Neural crest cell (in vitro differentiated cells): ENCODE measurements at places on chromosomes 12 and 14. TPM values are rescaled to one million over a fixed set of nuclear protein-coding genes. Genes with fewer than 3 reads are reported as not detected.

GRCh38 chr14:102571043-102571442, 21.4 kb upstream of the RCOR1 start:
- H3K36me3 ChIP-seq = no peaks in the 10 kb centered on the region
- no peak for DNase-seq
- no peak overlapping the region for H3K27ac ChIP-seq

GRCh38 chr14:101117543-101117942, 214.0 kb upstream of the RTL1 start:
- H3K4me3 ChIP-seq = no peak overlapping the region
- H3K27ac ChIP-seq = no peak overlapping the region
- no peaks in the 10 kb centered on the region for H3K36me3 ChIP-seq
- DNase-seq = no peak
- H3K27me3 ChIP-seq = no peaks in the 10 kb centered on the region

DNA sequence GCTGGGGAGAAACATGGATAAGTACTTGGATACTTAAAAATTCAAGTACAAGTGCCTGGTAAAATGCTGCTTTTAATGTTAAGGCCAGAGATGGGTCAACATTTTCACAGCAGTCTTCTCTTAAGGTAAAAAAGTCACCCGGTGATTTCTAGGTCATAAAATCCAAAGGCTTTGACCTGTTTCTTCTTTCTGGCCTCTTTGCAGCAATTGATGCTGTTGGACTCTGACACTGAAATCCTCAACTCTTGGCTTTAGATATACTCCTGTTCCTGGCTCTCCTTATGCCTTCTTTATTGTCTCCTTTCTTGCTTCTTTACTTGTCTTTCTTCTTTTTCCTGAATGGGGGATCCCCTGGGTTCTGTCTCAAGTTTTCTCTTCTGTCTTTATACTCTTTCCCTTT, 189.2 kb downstream of the SSPN start:
- no peak for DNase-seq
- no peaks in the 10 kb centered on the region for H3K4me1 ChIP-seq
- H3K36me3 ChIP-seq = peaks cover 4% of the 10 kb centered on the region
- no peaks in the 10 kb centered on the region for H3K27me3 ChIP-seq

- DNase-seq = peak; percentile 13
- no peak overlapping the region for H3K4me3 ChIP-seq
- H3K4me1 ChIP-seq = peaks cover 10% of the 10 kb centered on the region
Observed at GRCh38 chr12:55797068-55797467, 20.5 kb downstream of the SARNP start.

GRCh38 chr14:68924186-68925158, 54.6 kb downstream of the ACTN1 start:
- H3K36me3 ChIP-seq = peaks cover 20% of the 10 kb centered on the region
- peak overlapping the region; percentile 7 for H3K27ac ChIP-seq
- no peak overlapping the region for H3K4me3 ChIP-seq
- peaks cover 18% of the 10 kb centered on the region for H3K4me1 ChIP-seq
- DNase-seq = no peak

- no peak overlapping the region for H3K4me3 ChIP-seq
- DNase-seq = no peak
- H3K27ac ChIP-seq = no peak overlapping the region
- H3K4me1 ChIP-seq = peaks cover 11% of the 10 kb centered on the region
- no peaks in the 10 kb centered on the region for H3K27me3 ChIP-seq
Observed at GRCh38 chr12:121451961-121452339, 52.0 kb downstream of the RNF34 start.

DNA sequence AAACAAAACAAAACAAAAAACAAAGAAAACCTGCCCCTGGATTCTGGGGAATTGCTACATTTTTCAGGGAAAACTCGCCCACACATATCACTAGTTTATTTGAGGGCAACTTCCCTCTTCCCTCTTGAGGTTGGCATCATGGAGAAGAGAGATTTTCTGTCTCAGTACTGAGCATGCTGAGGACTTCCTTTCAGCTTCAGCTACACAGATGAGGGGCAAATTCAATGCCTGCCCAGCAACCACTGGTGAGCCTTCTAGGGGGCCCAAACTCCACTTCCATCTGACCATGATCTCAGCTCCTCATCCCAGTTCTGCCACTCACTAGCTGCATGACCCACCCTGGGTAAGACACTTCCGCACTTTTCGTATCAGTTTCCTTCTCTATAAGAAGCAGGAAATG, 63.1 kb upstream of the SCN8A start:
- H3K36me3 ChIP-seq = no peaks in the 10 kb centered on the region
- H3K4me1 ChIP-seq = peaks cover 4% of the 10 kb centered on the region
- H3K27me3 ChIP-seq = no peaks in the 10 kb centered on the region

- peaks cover 8% of the 10 kb centered on the region for H3K4me1 ChIP-seq
- no peak overlapping the region for H3K27ac ChIP-seq
- no peaks in the 10 kb centered on the region for H3K27me3 ChIP-seq
- DNase-seq = no peak
Observed at GRCh38 chr12:9319842-9320173, 111.6 kb upstream of the PZP start.

GRCh38 chr12:108778053-108778452, 46.7 kb upstream of the CORO1C start:
- H3K27me3 ChIP-seq = no peaks in the 10 kb centered on the region
- peaks cover 21% of the 10 kb centered on the region for H3K4me1 ChIP-seq
- no peak for DNase-seq
- H3K27ac ChIP-seq = no peak overlapping the region
- no peaks in the 10 kb centered on the region for H3K36me3 ChIP-seq

GRCh38 chr12:122840580-122841513, 5.6 kb downstream of the HIP1R start:
- H3K27me3 ChIP-seq = peaks cover 26% of the 10 kb centered on the region
- no peak overlapping the region for H3K27ac ChIP-seq
- H3K4me1 ChIP-seq = peaks cover 39% of the 10 kb centered on the region
- H3K36me3 ChIP-seq = no peaks in the 10 kb centered on the region
- H3K4me3 ChIP-seq = peak overlapping the region; percentile 14

Gene CEBPE
- not detected in 2 replicates for total RNA-seq

Gene TAS2R8
- not detected in 2 replicates for total RNA-seq

Gene APOF
- not detected in 2 replicates for total RNA-seq

Gene GARIN6
- not detected in 2 replicates for total RNA-seq

Gene CPM
- not detected in 2 replicates for total RNA-seq
